ENCODE measurements at places on chromosomes 16 and 17. TPM values are rescaled to one million over a fixed set of nuclear protein-coding genes. Genes with fewer than 3 reads are reported as not detected.

DNA sequence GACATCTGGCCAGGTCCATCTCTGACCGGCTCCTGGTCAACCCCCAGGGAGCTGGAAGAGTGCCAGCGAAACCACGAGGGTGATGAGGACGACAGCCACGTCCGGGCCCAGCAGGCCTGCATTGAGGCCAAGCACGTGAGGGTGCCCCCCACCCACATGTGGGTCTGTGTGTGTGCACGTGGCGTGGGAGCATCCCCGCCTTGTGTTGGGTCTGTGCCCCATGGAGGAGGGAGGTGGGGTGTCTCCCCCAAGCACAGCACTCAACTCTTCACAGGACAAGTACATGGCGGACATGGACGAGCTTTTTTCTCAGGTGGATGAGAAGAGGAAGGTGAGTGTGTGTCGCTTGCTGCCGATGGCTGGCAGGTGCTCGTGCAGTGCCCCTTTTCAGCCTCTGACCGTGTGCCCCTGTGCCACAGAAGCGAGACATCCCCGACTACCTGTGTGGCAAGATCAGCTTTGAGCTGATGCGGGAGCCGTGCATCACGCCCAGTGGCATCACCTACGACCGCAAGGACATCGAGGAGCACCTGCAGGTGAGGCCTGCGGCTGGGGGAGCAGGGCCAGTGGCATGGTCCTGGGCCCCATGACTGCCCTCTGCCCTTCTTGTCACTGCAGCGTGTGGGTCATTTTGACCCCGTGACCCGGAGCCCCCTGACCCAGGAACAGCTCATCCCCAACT is 1.7 kb downstream of the STUB1 start:
- no peak for DNase-seq

- peak; percentile 93 for DNase-seq
These were observed 13.4 kb downstream of the HSPB9 start for GRCh38 chr17:42135664-42136653.

GRCh38 chr16:15741207-15741871 is 91.3 kb downstream of the NDE1 start:
- no peak for DNase-seq

- peak; percentile 77 for DNase-seq
These were observed 2.2 kb downstream of the SLC12A3 start for GRCh38 chr16:56866955-56867830.

GRCh38 chr17:49748791-49749190 is 15.1 kb downstream of the FAM117A start:
- DNase-seq = no peak

GRCh38 chr16:22838681-22839080 is 24.7 kb downstream of the HS3ST2 start:
- DNase-seq = no peak

DNA sequence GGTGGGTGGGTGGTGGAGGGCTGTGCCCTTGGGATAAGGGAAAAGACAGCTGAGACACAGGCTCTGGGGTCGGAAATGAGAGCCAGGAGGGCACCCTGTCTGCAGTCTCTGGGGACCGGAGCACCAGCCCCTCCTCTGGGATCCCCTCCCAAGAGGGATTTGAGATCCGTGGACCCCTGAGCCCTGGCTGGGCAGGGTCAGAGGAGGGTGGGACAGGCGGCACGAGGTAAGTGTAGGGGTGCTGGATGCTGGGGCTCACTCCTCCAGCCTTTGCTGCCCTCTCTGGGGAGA is 425 bp downstream of the SGSH start:
- DNase-seq = no peak

DNA sequence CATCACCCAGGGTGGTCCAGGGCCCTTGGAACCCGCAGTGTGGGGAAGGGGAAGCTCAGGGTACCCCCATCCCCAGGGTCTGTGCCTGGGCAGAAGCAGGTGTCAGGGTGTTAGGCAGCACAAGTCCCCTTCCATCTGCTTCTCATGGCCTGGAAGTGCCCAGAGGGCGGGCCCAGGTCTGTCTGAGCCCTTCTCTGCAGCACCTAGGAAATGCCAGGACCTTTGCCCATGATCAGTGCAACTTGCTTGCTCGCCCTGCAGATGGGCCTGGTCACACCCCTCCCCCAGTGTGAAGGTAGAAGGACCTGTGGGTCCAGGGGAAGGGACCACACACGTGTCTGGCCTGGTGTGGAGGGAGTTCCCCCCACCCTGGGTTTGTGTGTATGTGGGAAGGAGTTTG is 157.5 kb upstream of the CDC42EP4 start:
- no peak for DNase-seq

DNA sequence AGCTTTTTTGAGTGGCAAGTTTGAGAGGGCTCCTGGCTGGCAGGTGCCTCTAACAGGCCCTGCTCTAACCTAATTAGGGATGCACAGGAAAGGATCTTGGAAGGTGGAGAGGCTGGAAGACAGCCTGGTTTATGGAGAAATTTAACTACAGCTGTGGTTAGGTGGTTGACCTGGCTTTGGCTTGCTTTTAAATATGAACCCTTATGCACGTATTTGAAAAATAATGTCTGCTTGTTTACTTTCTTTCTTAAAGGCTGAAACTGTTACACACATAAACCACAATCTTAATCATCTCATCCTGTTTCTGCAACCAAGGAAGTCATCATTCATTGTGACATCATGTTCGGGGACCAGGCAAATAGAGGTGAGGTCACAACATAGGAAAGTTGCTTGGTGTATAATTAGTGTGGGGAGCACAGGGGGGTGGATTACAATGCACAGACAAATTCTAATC is 23.1 kb upstream of the DHRS13 start:
- peak; percentile 92 for DNase-seq

DNA sequence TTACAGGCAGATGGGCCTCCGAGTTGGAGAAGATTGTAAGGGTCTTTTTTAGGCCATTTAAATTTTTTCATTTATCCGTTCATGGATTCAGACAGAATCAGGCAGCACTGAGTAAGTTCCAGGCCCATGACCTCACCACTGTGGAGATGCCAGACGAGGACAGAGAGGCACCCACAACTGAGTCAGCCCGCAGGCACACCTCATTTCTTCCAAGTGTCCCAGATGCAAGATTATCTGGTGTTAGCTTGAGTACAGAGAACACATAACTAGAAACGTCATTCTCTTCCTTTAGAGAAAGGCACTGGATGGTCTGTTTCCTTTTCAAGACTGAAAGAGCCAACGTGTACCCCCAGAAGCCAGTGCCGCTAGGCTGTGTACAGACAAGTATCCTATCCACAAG is 16.9 kb downstream of the CLEC16A start:
- no peak for DNase-seq

DNA sequence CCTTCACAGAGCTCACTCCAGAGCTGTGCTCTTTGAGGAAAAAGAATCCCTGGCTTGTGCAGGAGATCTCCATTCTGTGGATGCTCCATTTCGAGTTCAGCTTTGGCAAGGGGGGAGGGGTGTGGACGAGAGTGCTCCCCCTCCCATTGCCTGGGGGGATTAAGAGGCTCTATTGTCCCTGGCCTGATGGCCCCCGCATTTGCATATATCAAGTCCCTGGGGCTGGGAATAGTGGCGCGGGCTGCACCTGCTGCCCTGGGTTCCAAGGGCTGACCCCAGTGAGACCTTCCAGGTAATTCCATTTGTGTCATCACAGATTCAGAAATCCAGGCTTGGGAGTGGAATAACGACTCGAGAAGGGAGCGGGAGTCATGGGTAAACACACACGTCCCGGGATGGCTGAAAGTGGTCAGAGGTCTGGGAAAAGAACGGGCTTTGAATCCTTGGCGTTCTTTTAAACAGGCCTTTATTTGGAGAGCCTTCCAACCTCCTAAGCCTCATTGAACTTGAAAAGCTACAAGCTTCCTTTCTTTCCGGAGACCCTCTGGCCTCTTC is 479.3 kb downstream of the HS3ST3B1 start:
- no peak for DNase-seq

- DNase-seq = no peak
These were observed 40.1 kb downstream of the RANBP10 start for GRCh38 chr16:67766291-67766690.

- DNase-seq = no peak
These were observed 12.0 kb downstream of the SP2 start for GRCh38 chr17:47907932-47908562.

- no peak for DNase-seq
These were observed 8.7 kb upstream of the TMEM170A start for GRCh38 chr16:75472908-75473877.

Gene SLFN12
- total RNA-seq = 75.6 TPM

Gene TP53TG3B
- not detected for total RNA-seq

Gene CD79B
- total RNA-seq = 2.1 TPM
